ENCODE measurements at places on chromosomes 12 and 14.

DNA sequence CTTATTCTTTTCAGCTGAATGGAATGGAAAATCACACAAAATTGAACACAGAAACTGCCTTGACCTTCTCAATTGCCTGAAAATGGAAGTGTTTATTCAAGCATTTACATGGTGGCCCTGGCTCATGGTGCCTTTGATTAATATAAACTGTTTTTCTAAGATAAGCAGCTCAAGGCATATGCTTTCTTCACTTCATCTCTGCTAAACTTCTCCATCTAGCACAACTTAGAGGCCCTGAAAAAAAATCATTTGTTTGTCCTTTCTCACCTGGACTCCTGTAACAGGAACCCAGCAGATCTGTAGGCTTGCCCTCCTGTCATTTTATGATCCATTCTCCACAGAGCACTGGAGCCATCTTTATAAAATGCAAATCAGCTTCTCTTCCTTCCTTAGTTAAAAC is 117.5 kb upstream of the KRR1 start:
- no peak for DNase-seq

DNA sequence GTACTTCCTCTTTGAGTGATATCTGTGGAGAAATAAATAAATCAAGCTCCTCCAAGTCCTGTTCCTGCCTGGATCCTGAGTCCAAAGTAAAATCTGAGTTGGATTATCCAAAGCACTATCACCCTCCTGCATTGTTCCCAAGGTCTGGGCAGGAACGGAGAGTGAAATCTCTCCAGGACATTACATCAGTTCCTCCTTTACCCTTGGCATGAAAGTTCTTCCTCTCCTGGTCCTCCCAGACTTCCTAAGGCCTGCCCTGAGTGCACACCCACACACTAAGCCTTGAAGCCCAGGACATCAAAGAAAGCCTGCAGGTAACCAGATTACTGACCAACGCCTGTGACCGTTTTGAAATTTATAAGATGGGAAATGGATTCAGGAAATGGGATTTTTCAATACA is 206.8 kb upstream of the BCL2L14 start:
- DNase-seq = no peak

- no peak for DNase-seq
Observed at GRCh38 chr14:66539034-66539433, 31.1 kb downstream of the GPHN start.

GRCh38 chr14:102833991-102834390 is 56.7 kb downstream of the TRAF3 start:
- no peak for DNase-seq

DNA sequence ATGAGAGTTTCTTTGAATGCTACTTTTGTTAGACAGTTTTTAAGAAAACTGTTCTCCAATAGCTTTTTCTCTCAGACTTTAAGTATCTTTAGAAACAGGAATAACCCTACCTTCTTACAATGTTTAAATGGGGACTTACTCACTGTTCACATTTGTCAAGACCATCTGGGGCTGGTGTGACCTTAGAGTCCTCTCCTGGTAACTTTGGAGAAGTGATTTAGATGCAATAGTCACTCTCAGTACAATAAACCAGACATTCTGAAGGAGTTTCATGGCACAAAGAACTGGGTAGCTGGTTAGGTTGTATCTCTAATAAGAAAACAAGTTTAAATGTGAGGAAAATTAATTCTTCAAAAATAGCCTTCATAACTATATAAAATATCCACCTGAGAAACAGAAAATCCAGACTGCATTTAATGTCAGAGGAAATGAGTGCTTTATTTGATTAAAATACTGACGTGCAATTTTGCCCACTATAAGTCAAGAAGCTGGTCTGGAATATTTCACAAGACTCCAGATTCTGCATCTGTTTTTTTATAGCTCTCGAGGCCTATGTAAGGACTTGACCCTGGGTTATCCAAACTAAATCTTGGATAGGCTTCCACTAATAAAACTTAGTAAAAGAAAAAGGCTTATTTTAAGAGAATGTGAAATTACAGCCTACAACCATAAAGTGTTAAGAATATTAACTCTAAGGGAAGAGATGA is 108.7 kb downstream of the PTGER2 start:
- DNase-seq = no peak

GRCh38 chr14:22845103-22845394 is 8.7 kb downstream of the MMP14 start:
- no peak for DNase-seq

DNA sequence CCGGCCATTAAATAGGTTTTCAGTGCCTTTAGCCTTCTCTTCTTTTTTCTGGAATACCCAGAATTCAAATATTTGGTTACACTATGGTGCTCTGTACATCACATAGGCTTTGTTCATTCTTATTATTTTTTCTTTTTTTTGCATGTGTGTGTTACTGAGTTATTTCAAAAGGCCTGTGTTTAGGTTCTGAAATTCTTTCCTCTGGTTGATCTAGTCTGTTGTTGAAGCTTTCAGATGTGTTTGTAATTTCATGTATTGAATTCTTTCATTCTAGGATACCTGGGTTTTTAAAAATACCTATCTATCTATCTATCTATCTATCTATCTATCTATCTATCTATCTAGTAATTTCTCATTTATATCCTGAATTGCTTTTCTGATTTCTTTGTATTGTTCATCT is 66.9 kb downstream of the FBXO33 start:
- no peak for DNase-seq

DNA sequence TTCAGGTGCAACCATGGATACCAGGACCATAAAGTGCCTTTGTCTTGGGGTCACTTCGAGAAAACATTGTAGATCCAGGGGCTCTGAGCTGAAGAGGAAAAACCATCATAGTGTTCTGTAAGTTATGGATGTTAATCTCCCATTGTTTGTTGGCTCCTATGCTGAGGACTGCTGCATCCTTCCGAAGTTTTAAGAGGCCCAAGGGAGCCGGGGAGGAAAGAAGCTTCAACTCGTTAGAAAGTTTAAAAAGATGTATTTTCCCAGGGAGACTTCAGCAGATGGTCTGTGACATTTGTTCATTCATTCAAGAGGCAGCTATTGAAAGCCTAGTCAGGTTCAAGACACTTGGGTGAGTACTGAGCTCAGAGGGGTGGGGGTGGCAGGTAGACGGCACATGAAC is 378.8 kb upstream of the TBX3 start:
- DNase-seq = no peak

DNA sequence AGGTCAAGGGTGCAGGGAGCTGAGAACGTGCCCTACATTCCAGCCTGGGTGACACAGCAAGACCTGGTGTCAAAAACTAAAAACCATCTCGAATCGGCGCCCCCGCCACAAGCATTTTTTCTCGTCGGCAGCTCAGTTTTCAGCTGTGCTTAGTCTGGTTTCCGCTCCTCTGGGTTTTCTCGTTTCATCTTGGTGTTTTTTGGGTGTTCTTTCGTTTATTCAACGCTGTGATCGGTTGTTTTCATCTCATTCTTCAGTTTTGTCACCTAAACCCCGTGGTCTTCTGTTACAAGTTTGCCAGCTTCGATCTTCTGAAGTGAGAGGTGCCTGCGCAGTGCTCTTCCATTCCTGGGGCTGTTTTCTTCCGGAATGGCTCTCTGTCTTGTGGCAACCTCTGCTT is 41.4 kb downstream of the NOC4L start:
- no peak for DNase-seq

DNA sequence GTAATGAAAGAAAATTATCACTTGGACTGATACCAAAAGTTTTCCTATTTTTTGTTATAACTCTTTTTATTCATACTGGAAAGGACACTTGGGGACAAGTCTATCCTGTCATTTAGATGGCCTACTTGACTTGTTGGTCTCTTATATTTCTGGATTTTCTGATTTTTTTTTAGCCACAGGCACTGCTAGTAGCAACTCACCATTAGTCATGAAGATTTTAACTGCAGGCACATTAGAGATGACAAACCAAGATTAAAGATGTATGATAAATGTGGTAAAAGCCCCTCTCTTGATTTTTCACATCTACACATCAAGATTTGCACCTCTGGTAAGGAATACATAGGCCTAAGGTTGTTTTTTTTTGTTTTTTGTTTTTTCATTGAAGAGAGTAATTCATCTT is 217.0 kb downstream of the SLC25A21 start:
- DNase-seq = no peak

DNA sequence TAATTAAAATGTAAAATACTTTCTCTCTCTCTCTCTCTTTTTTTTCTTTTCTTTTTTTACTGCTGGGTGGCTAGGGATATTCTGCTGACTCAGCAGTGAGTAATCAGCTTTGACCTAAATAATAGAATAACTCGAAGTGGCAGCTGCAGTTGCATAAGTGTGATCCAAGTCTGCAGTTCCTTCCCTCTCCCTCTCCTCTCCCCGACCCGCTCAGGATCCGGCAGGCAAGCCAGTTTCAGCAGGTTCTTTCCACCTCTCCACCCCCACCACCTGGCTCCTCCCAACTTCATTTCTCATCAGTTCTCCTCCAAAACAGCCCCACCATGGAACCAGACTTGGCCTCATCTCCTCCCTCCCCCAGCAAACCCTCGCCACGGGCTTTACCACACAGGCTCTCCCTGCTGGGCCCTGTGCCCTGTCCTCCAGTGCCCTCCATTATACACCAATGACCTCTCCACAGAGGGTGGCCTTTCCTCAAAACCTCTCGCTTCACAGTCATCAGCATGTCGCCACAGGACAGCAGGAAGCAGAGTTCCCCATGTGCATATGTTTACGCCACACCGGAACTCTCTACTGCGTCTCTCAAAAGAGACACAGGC is 22.4 kb downstream of the SLC7A8 start:
- peak; percentile 30 for DNase-seq

DNA sequence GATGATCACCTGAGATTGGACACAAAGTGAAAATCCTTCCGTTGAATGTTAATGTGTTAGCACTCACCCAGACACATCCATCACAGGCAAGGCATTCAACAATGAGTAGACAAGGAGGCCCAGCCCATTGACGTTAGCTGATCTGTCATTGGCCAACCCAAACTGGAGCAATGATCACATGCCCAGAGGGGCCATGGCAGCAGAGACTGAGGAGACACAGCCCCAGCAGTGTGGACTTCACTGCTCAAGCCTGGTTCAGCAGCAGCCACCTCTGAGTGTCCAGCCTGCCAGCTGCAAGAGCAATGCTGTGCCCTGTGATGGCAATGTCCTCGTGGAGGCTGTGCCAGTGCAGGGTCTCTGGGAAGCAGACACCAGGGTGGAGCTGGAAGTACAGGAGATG is 622.2 kb downstream of the AACS start:
- DNase-seq = no peak

DNA sequence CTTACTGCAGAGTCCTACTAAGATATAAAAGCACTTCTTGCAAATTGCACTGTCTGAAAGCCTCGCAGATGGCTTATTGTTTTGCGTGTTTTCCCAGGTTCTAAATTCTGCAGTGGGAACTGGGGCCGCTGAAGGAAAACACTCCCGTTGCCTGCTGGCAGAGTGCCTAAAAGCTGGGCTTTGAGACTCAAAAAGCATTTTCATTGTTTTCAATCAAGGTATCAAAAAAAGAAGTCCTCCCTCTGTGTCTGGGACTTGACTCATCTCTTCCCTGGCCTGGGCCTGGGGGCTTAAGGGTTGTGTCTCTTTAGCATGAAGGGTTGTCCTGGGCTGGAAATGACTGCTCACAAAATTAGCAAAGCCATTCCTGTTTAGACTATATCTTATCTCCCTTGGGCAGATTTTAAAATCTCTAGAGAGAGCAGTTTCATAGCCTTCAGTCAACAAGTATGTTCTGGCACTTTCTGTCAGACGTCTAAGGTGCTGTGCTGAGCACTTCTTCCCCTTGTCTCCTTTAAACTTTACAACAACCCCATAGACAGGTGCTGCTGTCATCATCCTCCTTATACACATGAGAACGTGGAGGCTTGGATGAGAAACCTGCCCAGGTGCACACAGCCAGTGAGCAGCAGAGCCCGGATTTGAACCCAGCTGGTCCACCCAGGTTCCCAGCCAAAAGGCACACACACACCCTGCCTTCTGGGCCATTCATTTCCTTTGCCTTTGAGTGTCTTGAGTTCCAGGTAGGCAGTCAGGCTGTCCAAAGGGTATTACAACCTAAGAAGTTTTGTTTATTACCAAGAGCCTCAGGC is 31.1 kb downstream of the ELK3 start:
- no peak for DNase-seq

- no peak for DNase-seq
Observed at GRCh38 chr12:27965966-27966365, 6.6 kb downstream of the PTHLH start.

- no peak for DNase-seq
Observed at GRCh38 chr14:104830781-104831180, 29.9 kb downstream of the ZBTB42 start.

DNA sequence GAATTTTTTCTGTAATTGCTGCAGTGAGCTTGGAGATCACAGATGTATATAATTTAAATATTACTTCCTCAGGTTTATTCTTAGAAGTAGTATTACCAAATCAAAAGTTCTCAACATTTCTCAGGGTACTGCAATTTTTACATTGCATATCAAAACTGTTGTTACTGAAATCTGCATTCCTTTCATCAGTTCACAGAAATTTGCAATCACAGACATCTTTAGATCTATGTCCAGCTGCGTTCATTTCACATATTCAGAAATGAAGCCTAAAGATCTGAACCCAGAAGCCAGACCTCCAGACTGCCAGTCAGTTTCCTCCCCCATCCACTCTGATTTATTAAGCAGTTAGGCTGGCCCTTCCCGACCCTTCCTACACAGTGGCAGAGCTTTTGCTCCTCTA is 18.2 kb upstream of the IFT81 start:
- no peak for DNase-seq

DNA sequence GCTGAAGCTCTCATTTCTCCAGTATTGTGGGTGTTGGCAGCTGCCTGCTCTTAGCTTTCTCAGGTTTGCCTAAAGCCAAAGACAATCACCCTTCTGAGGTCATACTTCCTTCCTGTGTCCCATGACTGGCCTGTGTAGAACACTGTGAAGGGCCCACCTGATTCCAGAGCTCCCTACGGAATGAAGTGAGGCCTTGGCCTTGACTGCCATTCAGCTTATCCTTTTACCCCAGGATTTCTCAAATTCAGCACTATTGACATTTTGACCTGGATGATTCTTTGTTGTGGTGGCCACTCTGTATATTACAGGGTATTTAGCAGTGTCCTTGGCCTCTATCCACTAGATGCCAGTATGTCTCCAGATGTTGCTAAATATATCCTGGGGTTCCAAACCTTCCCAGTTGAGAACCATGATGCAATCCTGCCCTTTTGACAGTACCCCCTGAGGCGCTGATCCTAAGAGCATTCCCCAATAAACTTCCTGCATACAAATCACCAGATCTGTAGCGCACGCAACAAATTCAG is 112.3 kb upstream of the KRR1 start:
- peak; percentile 28 for DNase-seq

- DNase-seq = no peak
Observed at GRCh38 chr14:86790408-86791364, 1202.3 kb downstream of the GALC start.

GRCh38 chr14:75634848-75635247 is 25.8 kb downstream of the ERG28 start:
- no peak for DNase-seq

DNA sequence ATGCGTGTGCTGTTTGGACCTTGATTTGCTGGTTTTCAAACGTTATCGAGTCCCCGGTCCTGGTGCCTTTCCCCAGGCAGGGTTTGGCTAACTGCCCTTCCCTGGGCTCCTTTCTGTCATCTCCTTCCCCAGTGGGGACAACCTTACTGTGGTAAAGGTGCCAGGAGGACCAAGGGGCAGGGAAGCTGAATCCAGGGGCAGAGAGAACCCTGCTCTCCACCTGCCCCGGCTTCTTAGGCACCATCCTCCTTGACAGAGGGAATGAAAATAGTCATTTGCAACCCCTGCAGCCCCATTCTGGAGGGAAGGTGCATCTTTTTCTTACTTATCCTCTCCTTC is 5.0 kb downstream of the CEBPE start:
- no peak for DNase-seq

- DNase-seq = no peak
Observed at GRCh38 chr12:82835217-82835616, 148.5 kb downstream of the TMTC2 start.

Data from HTR-8/SVneo (cell line).